ENCODE measurements at places on chromosomes 3 and 15. TPM values are rescaled to one million over a fixed set of nuclear protein-coding genes. Genes with fewer than 3 reads are reported as not detected.

The CCR9 gene
- not detected for total RNA-seq

The CAND2 gene
- total RNA-seq, result 4.2 TPM

The CCDC39 gene
- total RNA-seq, result not detected

The IDH3A gene
- total RNA-seq, result 81.1 TPM

The CFAP100 gene
- not detected for total RNA-seq

Data from regular cardiac myocyte (primary cell).